Left lung (tissue), 14 donors: ENCODE measurements at places on chromosomes 6 and 20. TPM values are rescaled to one million over a fixed set of nuclear protein-coding genes. Genes with fewer than 3 reads are reported as not detected.

DNA sequence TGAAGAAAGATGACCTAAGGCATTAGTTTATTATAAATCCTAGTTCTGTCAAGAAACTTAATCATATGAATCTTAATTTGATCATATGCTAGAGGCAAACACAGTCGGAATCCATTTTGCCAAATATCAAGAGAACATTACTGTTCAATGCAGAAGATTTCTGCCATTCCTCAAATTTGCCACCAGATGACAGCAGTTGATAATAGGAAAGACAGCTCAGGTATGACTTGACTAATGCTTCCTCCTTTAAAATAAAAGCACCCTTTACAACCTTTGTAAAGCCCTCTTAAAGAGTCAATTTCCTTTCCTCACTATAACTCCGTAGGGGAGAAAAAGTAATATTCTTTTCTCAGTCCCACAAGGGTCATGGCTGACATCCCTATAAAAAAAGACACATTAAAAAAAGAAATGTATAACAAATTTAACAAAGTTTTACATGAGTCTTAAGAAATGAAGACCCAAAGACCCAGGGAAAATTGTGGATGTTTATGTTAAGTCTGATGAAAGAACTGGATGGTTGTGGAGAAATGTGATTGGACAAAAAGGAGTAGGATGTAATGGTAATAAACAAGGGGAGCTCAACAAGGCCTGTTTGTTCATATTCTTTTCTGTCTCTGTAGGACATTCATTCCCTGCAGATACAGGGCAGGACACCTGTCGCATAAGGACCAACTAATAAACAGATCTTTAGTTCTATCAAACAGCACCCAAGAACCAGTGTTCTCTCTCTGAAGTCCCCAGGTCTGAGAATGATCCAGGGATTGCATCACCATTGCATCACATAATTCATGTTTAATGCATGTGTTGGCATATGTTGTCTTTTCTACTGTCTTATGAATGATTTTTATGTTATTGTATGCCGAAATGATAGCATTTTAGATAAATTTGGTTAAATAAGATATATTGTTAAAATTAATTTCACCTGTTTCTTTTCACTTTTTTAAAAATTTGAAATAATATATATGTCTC is 23.0 kb upstream of the IL17A start:
- DNase-seq: no peak

DNA sequence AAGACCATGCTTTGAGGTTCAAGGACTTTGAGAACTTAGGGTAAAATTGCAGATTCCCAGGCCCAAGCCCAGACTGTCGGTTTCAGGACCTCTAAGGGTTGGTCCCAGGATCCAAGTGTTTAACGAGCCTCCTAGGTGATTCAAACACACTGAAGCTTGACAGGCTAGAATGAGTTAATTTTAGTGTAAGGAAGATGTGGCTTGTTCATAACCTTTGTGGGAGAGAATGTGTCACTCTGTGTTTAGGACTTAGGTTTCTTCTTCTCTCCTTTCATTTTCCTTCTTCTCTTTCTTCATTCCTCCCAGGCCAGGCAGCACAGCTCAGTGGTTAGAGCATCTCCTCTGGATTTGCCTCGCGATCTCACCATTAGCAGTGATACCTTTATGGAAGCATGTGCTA is 104.8 kb upstream of the KCNG1 start:
- no peak for DNase-seq

- no peak for DNase-seq
Measured at GRCh38 chr20:6699921-6700562, 67.4 kb upstream of the BMP2 start.

Gene DUSP15
- polyA plus RNA-seq: 10.2 TPM
